Stimulated activated CD8-positive, alpha-beta memory T cell treated with anti-CD3 and anti-CD28 coated beads, Interleukin-4, amount 100 ng/mL, for 4 hours (primary cell): ENCODE measurements at places on chromosomes 1 and 21.

GRCh38 chr1:182332261-182333060 is 59.1 kb downstream of the GLUL start:
- no peak for DNase-seq

GRCh38 chr1:67923074-67923473 is 89.8 kb upstream of the GNG12 start:
- no peak for DNase-seq

DNA sequence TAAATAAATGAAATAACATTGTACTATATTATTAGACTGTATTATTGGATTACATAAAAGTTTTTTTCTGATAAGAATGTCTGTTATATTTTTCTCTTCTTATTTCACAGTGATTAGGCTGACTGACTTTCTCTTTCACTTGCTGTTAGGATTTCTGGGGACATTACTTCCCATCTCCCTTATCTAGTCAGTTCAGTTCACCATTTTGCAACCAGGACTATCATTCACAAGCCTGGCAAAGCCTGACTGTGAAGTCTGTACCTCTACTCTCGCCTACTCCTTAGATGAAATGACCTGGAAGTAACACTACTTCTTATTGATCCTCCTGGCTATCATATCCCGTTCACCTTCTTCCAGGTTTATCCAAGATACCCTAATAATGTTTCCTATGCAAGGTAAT is 676.6 kb downstream of the USP25 start:
- DNase-seq: no peak

DNA sequence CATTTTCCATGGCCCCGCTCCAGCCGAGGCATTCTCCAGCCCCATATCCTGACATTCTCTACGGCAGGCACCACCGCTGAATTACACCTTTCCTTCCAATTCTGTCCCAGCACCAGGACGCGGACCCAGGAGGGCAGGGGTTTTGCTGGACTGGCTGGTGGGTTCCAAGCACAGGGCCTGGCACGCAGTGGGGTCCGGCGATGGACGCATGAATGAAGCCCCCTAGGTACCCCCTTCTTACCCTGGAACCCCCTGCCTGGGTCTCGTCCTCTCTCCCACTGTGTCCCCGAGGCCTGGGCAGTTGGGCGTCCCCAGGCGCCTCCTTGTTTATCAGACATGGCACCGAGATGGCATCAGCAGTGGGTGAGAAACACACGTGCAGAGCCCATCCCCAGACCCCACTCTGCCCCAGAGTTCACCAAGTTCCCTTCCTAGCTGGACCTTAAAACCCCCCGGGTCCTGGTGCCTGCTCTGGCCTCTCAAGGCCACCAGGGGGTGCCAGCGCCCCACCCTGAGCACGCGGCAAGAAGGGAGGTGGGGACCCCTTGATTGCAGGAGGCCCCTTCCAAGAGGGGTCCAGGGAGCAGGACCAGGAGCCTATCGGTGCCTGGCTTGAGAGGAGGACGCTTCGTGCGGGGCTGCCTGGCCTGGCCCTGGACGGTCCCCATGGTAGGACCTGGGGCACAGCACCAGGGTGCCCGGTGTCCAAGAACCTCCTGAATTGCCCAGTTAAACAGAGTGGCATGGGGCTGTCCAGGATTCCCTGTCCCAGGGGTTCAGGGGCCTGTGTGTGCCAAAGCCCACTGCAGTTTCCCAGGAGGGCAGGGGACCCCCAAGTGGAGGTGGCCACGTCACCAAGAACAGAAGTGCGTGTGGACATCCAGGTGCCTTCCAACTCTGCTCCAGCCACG is 46.1 kb downstream of the MEGF6 start:
- DNase-seq: no peak
